ENCODE measurements at places on chromosomes 5 and 9. TPM values are rescaled to one million over a fixed set of nuclear protein-coding genes. Genes with fewer than 3 reads are reported as not detected.

Gene RELL2
- 3.7 TPM for total RNA-seq

Gene GNA14
- total RNA-seq, result not detected

Gene ARL14EPL
- 0.19 TPM for total RNA-seq

Gene SLC25A2
- not detected for total RNA-seq

Gene PKD2L2
- total RNA-seq, result not detected

Gene ANKRD31
- total RNA-seq, result 0.05 TPM

Gene LIFR
- 6.5 TPM for total RNA-seq

Gene SNCAIP
- total RNA-seq, result not detected

Gene CATSPER3
- 0.67 TPM for total RNA-seq

Gene ESM1
- total RNA-seq, result not detected

Gene TAF11L9
- total RNA-seq, result not detected

Gene WDR31
- 0.88 TPM for total RNA-seq

Gene TMEM174
- total RNA-seq, result not detected

Gene TIMD4
- 1.3 TPM for total RNA-seq

Gene NUTM2G
- not detected for total RNA-seq

Gene MTX3
- 6.9 TPM for total RNA-seq

Gene PCDHA13
- 0.06 TPM for total RNA-seq

Gene ARHGEF39
- 17.0 TPM for total RNA-seq

Gene C5orf52
- not detected for total RNA-seq

Gene SH3GL2
- 0.17 TPM for total RNA-seq

Gene PCDHA9
- total RNA-seq, result 0.04 TPM

Gene SURF1
- total RNA-seq, result 41.8 TPM

Gene REXO4
- 39.0 TPM for total RNA-seq

Gene LCN1
- total RNA-seq, result not detected

Gene TSSK1B
- not detected for total RNA-seq

Gene SLC4A9
- not detected for total RNA-seq

Gene ZNF658
- total RNA-seq, result 1.7 TPM

Gene UBE2QL1
- total RNA-seq, result 0.15 TPM

Gene EHMT1
- total RNA-seq, result 40.5 TPM

Gene OMD
- total RNA-seq, result not detected

Gene STKLD1
- total RNA-seq, result 1.4 TPM

Gene SLC6A3
- total RNA-seq, result 0.15 TPM

Gene CFAP77
- total RNA-seq, result not detected

Gene PALM2AKAP2
- 0.49 TPM for total RNA-seq

Gene ZNF618
- total RNA-seq, result 10.5 TPM

Gene PCA3
- total RNA-seq, result not detected

Gene ARID3C
- not detected for total RNA-seq

Gene CNTNAP3B
- 15.9 TPM for total RNA-seq

Gene TUSC1
- total RNA-seq, result 8.7 TPM

Gene RAI14
- total RNA-seq, result 94.8 TPM

Gene IGFBPL1
- 2.9 TPM for total RNA-seq

Gene AJM1
- 4.0 TPM for total RNA-seq

Gene SLC36A2
- total RNA-seq, result not detected

Gene LCN6
- not detected for total RNA-seq

Gene ADRA1B
- total RNA-seq, result 11.2 TPM

Gene FBN2
- 17.3 TPM for total RNA-seq

Gene GMCL2
- not detected for total RNA-seq

Gene UIMC1
- total RNA-seq, result 44.6 TPM

Gene FRRS1L
- 0.30 TPM for total RNA-seq

Gene CCL27
- 0.22 TPM for total RNA-seq

Data from A549 treated with RU486 at 1 μM for 4 hours (cell line).